ENCODE measurements at places on chromosomes 12 and 14.

DNA sequence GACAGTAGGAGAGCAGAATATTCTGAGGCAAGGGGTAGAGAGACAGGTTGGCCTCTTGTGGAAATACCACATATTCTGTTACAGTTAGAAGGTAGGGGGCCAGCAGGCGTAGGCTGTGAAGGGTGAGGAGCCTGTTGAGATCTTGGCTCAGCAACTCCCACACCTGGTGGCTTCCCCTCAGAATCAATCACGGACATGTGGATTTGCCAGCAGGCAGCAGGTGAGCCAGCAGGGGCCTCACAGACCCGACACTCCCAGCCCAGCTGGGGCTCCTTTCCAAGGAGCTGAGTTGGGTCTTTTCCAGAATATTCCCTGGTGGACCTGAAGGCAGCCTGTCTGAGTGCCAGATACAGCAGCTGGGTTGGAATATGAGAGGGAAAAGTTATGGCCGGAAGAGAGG is 150.0 kb upstream of the CRY1 start:
- no peak for DNase-seq

GRCh38 chr12:76942267-76942666 is 63.4 kb upstream of the CSRP2 start:
- no peak for DNase-seq

DNA sequence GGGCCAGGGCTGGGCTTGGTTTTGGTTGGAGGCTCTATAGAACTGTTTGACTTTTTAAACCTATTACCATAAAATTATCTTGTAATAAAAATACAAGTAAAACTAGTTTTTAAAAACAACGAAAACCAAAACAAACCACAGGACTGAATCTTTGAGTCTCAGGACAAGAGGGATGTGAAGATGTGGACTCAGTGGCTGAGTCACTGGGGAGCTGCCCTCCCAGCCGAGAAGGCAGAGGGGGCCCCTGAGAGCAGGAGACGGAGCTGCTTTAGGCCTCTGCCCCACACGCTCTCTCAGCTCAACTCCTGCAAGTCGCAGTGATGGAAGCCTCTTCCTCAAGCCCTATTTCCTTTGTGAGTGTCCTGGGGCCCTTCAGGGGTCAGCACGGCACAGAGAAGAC is 59.0 kb downstream of the CDC42BPB start:
- peak; percentile 23 for DNase-seq

DNA sequence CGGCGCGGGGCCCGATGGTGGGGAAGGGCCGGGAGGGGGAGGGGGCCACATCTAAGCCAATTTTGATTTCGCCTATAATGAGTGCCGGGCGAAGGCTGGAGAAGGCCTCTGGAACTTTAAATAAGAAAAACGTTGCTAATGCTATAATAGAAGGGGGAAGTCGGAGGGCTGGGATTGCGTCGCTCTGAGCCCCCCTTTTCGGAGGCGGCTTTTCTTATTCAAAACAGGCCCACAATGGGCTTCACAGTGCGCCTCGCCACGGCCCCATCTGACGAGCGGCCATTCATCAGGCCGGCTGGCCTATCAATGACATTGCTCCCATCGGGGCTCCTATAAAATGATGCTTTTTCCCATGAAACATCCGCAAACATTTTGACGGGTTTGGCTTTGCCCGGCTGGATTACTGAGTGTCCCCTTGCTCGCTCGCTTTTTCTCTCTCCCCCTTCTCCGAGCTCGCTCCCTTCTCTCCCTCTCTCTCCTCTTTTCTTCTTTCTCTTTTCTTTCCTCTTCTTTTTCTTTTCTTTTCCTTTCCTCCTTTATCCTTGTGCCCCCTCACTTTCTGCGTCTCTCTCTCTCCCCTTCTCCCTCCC is at the start of gene RFX4:
TSS of gene RFX4 (plus strand) at position 364 of the 590 bp plus-strand sequence. CDS start 317 bp downstream, outside the sequence.
- DNase-seq: no peak

Data from MV-4-11 (cell line).